ENCODE measurements at places on chromosomes 4 and X. TPM values are rescaled to one million over a fixed set of nuclear protein-coding genes. Genes with fewer than 3 reads are reported as not detected.

ADH1A gene
- not detected for total RNA-seq

TCEAL2 gene
- 2.6 TPM for total RNA-seq

STPG2 gene
- 0.65 TPM for total RNA-seq

BEX2 gene
- 2.7 TPM for total RNA-seq

SMIM10 gene
- total RNA-seq: 5.5 TPM

MYL5 gene
- total RNA-seq: 17.1 TPM

CFAP99 gene
- under 0.01 TPM for total RNA-seq

ERVMER34-1 gene
- under 0.01 TPM for total RNA-seq

ALG13 gene
- 58.0 TPM for total RNA-seq

ELMOD2 gene
- 44.8 TPM for total RNA-seq

MSL3 gene
- total RNA-seq: 22.3 TPM

All from articular chondrocyte of knee joint (primary cell).